NCI-H1694 (cell line): ENCODE measurements at places on chromosomes 7 and 10.

DNA sequence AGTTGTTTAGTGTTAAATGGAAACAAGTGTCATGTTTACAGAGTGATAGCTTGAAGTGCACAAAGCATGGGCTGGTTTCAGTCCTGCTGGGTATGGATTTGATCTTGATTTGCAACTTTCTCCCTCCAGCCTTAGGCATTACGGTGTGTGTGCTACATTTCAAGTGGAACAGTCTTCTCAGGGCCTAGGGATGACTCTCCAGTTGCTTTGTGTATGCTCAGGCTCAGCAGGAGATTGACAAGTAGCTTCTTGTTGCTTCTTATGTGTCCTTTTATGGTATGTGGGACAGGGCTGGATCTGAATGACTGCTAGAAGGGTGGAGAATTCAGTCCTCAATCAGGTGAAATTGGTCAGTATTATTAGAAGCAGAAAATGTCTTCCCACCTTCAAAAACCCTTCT lies 51.3 kb upstream of the PLEKHA1 start:
- no peak for DNase-seq

- peak; percentile 43 for DNase-seq
Observed at GRCh38 chr7:151876899-151877777, at the start of gene PRKAG2. TSS of gene PRKAG2 (minus strand) at chr7:151877115. CDS start at chr7:151876620, 495 bp downstream.

- DNase-seq: no peak
Observed at GRCh38 chr7:151938550-151938949, 17.7 kb upstream of the GALNTL5 start.

DNA sequence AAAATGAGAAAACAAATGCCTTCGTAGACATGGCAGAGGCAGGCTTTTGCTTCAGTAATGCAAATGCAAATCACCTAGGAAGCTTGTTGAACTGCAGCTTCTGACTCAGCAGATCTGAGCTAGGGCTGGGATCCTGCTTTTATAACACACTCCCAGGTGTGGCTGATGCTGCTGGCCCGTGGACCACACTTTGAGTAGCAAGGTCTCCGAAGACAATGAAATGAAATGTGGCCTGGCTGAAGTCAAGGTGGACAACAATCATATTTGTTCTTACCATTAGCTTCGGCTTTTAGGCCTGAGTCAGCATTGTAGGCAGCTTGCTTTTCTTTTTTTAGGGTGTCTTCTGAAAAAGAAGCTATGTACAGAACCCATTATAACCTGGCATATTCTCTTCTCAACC lies 26.3 kb downstream of the COL17A1 start:
- DNase-seq: no peak

GRCh38 chr10:117477211-117477947 lies 65.2 kb upstream of the EMX2 start:
- DNase-seq: no peak

DNA sequence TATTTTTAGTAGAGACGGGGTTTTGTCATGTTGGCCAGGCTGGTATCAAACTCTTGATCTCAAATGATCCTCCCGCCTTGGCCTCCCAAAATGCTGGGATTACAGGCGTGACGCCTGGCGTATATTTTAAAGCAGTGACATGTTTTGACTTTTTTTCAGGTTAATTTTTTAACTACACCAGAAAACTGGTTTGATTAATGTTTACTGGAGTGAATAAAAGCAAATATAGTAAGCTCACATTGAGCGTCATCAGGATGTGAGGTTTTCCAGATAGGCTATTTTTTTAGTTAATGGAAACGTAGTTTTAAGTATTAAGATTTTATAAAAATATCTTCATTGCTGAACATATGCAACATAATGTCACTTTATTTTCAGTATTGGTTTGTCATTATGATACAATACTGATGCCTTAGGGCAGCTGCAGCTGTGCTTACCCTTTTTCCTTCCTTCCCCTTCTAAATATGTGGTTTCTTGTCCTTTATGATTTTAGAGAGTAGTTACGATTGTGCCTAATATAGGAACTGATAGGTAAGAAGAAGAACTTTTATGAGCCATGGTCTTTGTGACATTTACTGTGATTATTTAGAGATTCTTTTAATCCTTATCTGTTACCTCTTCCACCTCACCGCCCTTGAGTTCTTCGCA lies 37.3 kb downstream of the TMEM60 start:
- no peak for DNase-seq

DNA sequence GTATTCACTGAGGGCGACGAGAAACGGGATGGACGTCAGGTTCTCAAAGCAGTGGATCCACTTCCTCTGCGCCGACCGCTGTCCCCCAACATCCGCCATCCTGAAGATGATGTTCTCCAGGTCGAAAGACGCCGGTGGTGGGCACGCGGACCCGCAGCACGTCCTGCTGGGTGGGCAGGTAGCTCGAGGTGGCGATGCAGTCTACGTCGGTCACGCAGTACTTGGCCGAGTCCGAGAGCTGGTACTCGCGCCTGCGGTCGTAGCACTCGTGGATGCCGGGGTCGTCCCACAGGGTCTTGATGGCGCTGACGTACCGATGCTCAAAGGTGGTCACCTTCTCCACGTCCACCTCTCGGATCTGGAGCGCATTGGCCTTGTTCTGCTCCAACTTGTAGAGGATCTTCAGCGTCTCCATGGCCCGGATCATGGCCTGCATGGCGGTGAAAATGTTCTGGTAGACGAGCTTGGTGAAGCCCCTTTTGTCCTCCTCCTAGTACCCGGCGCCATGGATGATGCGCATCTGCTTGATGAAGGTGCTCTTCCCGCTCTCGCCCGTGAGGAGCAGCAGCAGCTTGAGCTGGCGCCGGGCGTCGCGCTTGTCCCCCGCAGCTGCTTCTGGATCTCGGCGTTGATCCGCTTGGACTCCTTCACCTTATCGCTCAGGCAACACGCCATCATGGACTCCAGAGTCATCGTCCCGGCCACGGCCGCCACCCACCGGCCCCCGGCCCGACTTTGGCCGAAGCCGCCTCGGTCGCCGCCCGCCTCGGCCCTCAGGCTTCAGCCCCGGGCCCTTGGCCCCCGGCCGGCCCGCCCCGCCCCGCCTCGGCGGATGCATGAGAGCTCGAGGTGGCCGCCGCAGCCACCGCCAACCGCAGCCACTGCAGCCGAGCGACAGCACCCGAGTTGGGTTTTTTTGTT lies 122.9 kb upstream of the KCTD7 start:
- DNase-seq: no peak

DNA sequence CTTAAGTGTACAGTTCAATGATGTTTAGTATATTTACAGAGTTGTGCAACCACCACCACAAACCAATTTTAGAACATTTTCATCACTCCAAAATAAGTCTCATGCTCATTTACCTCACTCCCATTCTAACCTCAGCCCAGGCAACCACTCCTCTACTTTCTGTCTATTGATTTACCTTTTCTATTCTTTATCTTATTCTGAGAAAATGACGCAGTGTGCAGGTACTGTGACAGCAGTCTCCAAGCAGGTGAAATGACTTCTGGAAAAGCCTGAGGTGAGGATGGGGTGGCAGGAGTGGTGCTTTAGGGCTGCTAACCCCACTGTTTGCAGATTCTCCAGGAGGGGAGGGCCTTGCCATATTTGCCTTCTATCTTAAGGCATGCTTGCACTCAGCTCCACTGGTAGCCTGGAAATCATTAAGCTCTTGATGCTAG lies 39.5 kb downstream of the GARS1 start:
- DNase-seq: peak; percentile 1

GRCh38 chr10:113666682-113667252 lies 2.9 kb upstream of the NRAP start:
- no peak for DNase-seq

DNA sequence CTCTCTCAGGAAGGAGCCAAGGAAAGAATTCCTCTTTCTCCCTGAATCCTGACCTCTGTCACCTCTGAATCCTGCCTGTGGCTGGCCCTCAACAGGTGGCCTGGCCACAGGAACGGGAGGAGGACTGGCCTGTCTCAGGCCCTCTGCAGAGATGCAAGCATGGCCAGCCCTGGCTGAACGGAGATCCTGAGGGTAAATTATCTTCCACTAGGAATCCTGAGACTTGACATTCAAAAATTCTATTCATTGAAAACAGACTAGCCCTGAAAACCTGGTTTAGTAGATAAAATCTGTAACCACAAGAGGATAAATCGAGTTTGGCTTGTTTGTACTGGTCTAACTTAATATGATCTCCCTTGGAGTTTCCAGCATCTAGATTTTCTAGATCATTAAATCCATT lies 579.3 kb downstream of the LRMDA start:
- no peak for DNase-seq

DNA sequence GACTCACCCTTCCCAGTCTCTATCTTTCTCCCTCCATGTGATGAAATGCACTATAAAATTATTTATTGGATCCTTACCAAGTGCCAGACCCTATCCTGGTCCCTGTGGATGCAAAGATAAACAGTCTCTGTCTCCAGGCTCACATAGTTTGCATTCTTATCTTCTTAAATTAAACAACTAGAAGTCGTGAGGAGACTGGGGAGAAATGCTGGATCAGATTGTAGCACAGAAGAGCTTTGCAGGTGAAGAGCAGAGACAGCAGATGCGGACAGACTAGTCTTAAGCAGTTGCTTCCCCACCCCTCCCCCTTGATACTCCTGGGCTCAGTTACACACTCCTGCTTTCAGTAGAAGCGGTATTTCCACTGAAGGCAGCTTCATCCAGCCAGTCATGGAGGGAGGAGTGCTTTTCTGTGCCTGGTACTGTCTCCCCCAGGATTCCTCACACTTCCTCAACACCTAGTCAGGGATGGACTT lies 20.8 kb upstream of the CDK1 start:
- DNase-seq: no peak

- no peak for DNase-seq
Observed at GRCh38 chr7:34143402-34143801, 238.1 kb downstream of the BMPER start.

- DNase-seq: no peak
Observed at GRCh38 chr10:129690248-129691070, 223.4 kb downstream of the MGMT start.
